Tibial artery (tissue), 4 donors: ENCODE measurements at places on chromosomes 6 and 20.

- peak; percentile 60 for DNase-seq
Observed at GRCh38 chr20:10654630-10655029, 19.2 kb downstream of the JAG1 start.

GRCh38 chr20:63942250-63942951 lies 13.8 kb downstream of the UCKL1 start:
- peak; percentile 66 for DNase-seq

- no peak for DNase-seq
Observed at GRCh38 chr6:46338131-46338530, 153.1 kb downstream of the RCAN2 start.

DNA sequence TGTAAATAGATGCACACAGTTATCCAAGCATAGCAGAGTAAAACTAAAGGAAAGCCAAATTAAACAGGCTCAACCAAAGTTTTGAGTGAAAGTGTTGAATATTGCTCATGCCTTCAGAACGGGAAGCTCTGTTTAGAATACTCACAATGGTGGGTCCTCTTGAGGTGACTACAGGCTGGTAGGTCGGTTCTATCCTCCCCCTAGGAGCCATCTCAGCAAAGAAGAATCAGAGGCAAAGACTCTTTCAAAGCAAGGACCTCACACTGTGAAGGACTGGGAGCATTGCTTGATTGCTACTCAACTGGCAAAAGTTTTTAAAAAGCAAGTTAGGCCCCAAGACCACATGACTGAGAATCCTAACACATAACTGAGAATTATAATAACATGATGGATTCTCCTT lies 88.4 kb upstream of the JAG1 start:
- DNase-seq = no peak

DNA sequence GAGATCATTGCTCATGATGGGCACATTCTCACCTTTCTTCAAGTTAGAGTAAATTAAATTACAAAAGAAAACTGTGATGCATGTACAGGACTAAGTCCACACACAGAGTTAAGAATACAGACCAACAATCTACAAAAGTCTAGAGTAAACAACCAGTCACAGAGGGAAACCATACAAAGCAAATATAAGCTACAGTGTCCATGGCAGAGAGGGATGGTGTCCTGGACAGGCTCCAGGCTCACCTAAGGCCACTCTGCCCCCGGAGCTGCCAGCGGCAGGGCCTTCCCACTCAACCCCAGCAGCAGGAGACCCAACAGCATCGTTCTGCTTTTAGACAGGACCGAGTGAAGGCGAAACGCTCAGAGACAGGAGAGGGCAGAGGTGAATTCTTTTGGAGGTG lies 16.0 kb downstream of the PDE10A start:
- DNase-seq = no peak

DNA sequence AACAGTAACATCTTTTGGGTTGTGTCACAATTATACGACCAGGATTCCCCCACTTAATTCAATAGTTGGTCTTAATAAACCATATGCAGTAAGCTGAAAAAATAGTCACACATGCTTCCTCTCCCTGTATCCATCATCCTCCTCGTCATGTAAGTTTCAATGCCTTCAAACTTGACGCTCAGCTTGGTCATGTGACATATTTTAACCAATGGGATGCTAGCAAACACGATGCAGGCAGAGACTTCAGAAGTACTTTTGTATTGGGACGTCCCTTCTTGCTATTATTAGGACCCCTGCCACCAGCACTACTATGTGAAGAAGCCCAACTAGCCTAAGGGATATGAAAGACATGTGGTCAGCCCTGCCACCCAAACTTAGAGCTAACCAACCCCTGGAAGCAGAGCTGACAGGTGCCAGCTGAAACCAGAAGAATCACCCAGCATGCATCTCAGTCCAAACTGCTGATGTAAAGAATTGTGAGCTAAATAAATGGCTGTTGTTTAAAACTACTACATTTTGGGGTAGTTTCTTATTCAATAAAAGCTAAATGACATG lies 49.3 kb downstream of the CGA start:
- no peak for DNase-seq

DNA sequence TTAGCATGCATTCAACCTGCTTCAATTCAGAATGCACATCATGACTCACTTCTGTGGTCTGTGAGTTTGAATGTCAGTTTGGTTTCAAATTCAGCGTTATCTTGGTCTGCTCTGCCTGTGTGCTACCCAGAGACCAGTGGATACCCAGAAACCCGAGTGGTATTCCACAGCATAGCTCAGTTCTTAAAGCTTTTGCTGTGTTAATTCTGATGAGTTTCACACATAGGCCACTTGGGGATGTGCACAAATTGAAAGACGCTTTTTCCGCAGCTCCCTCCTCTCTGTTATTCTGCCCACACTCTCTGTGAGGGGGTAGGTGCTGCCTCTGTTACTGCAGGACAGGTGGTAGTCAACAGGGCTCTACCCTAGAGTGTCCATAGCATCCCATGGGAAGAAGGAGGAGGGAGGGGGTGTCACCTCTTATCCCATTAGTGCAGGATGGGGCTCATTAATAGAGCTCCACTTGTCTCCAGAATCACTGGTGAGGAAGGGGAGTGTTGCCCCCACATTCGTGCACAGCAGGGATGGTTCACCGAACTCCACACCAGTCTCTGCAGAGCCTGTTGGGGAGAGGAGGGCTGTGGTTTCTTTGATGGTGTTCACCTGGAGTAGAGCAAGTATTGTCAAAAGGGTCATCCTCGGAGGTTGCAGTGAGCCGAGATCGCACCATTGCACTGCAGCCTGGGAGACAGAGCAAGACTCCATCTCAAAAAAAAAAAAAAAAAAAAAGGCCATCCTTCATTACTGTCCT lies 29.2 kb upstream of the SDCBP2 start:
- DNase-seq = no peak

DNA sequence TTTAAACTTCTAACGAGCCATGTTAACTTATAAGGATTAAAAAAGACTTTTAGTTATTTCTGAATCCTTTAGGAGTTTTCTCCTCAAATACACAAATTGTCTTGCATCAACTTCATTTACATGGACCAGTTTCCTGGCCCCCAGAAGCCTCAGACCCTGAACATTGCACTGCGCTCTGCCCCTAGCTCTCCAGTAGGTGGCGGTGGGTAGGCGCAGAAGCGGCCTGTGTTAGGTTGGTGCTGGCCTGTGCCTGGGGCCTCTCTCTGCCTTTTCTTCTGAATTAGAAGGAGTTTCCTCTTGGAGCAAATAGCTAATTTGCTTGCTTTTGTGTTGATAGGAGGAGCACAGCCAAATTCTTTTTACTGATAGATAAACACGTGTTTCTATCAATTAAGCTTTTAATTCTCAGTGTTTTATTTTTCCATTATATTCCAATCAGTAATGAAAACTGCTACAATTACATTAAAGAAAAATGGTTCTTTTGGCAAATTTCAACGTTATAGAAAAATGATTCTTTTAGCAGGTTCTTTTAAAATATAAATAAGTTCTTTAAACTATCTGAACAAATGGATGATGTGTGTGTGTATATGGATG lies 44.4 kb downstream of the DTD1 start:
- DNase-seq = no peak

DNA sequence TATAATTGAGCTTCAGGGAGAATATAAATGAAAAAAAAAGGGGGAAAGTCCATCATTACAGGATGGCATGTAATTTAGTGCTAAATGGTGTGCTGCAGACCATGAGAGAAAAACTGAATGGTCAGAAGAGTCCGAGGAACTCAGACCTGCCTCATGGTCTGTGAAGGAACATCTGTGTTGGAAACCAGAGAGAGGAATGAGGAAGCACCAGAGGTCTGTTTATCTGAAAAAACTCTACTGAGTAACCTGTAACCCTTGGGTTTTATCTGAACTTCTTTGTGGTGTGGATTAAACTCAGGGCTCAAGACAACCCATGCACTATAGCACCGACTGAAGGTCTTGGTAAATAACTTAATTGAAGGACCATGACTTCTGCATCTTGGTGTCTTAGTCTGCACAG lies 108.1 kb downstream of the RNF144B start:
- DNase-seq = no peak

DNA sequence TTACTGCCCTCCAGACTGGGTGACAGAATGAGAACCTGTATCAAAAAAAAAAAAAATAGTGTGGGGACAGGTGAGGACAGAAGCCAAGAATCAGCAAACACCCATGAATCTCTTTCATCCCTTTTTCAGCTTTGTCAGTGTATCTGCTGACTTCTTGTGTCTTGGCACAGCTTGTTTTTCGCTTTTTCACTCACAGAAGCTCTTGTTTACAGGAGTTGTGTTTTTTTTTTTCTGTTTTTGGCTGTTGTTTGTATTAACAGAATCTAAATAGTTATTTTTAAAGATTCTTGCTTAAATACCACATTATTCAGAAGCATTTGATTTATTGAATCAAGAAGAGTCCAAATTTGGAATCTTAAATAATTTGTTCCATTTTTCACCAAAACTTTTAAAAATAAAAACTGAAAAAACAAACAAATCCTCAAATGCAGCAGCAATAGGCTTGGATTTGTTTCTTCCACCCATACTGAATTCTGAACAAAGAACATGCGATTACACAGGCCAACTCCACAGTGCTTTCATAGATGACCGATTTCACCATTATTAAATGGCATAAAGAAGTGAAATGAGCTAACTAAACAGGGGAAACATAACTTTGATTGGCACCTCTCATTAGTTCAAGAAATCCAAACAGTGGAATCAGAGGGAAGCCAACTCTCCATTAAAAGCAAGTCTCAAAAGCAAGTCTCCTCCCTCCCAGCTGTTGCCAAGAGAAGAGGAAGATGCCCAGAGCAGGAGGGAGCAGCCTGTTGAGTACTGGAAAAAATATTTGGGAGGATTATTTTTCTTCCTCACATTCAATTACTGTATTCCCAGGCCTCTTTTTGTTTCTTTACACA lies 27.2 kb upstream of the GPR63 start:
- no peak for DNase-seq

DNA sequence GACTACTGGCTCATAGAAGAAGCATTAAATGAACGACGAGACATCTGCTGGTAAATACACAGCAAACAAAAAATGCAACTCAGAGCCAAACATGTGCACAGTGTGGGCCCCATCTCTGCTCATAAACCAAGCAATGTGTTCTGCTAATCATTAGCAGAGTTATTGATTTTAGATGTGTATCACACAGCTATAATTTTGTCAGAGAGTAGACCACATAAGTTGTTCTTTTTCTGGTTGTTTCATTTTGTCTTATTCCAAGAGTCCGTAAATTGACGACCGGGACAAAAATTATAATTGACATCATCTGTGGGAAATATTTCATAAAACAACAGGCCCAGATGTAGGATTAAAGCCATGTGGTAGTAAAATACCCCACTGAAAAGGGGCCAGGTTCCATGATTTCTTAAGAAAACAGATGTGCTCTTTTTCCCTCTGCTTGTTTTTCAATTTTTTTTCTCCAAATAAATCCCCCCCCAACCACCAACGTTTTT lies 423.6 kb downstream of the HAO1 start:
- no peak for DNase-seq

GRCh38 chr6:37051138-37052026 lies 45.9 kb downstream of the FGD2 start:
- peak; percentile 87 for DNase-seq

DNA sequence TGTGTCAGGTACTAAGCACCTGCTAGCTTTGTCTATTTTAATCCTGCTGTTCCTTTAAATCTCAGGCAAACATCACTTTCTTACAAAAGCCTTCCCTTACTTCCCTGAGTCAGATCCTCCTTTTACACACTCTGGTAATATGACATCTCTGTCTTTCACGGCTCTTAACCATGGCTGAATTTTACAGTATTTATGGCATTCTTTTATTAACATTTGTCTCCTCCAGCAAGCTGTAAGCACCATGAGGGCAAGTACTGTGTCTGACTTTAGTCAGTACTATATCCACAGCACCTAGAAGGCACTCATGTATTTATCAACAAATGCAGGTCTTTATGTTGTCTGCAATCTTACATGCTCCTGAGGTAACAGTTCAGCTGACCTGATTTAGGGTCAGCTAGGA lies 33.7 kb upstream of the HBS1L start:
- DNase-seq = no peak

DNA sequence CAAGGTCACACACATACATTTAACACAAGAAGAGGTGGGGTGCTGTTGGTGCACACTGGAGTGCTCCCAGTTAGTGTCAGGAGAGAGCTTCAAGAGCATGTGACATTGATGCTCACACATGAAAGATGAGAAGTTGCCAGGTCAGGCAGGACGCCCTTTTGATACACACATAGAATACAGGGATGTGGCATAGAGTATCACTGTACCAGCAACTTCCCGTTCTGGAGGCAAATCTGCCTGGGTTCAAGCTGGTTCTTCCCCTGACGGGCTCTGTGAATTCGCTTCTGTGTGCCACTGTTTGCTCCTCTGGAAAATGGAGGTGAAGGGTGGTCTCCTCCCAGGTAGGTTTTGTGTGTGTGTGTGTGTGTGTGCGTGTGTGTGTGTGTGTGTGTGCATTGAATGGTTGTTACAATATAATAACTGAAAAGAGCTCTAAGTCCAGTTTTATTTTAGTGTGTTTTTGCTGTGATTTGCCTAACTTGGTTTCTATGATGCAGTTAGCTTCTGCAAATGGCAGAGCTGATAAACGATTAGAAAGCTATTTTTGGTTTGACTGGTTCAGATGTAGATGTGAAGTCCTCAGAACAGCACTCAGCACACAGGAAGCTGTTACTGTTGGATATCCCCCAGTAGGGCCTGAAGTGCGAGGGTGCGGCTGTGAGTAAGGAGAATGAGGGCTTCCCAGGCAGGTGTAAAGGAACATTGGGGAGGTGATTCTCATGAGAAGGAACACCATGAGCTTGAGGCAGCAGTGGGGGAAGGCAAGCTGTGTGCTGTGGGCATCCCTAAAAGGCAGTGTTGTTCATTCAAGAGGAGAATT lies 53.4 kb downstream of the HIVEP1 start:
- no peak for DNase-seq

DNA sequence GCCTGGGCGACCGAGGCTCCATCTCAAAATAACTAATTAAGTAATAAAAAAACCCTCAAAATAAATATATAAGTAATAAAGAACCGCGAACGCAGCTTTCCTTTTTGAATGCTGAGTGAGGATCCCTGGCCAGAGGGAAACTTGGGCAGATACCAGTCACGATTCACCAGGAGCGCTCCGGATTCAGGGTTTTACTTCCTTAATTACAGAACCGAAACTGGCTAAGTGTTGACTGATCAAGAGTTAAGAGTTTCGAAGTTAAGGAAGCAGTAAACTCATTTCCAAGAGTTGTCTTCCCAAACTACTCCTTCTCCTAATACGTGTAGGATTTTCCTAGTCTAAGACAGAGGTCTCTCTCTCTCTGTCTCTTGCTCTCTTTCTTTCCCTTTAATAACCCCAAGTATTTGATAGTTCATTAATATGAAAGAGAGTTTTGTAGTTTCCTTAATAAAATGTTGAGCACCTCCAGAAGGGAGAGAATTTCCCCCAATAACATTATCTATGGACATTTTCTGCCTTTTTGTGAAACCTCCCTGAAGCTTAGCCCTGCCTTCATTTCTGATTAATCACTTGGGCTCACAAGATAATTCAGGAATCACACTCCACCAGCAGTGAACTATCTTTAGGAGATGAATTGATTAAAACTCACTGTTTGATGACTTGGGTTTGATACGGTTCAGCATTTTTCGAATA lies 61.4 kb upstream of the ZNF217 start:
- peak; percentile 68 for DNase-seq

DNA sequence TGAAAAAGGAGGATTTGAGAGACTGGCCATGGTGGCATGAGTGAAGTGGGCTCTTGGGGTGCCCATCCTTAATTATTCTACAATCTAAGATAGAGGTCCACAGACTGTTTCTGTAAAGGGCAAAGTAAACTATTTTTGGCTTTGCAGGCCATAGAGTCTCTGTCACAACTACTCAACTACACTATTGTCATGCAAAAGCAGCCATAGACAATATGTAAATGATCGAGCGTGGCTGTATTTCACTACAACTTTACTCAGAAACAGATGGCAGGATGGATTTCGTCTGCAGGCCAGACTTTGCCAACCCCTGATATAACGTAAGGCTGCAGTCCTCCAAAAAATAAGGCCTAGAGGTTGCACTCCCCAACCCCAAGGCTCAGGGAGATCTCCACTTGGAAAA lies 58.2 kb upstream of the NAA20 start:
- DNase-seq = no peak
